ENCODE measurements at places on chromosomes 16 and 17.

- DNase-seq = no peak
These were observed 252.2 kb upstream of the TOX3 start for GRCh38 chr16:52799149-52799548.

GRCh38 chr16:31351942-31352325, 3.0 kb upstream of the ITGAX start:
- DNase-seq = no peak

DNA sequence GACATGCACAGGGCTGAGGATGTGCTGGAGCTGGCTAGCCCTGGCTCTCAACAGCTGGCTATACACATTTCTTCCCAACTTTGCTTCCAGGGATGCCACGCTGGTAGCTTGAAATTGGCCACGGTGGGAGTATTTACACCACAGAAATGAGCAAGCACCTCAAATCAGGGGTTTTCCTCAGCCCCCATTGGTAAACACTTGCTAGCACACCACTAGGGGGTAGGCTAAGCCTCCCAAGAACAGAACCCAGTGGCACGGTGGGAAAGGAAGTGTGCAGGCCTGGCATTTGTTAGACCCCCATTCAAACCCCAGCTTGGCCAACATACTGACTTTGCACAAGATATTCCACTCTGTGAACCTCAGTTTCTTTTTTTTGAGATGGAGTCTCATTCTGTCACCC, 12.9 kb downstream of the DRC3 start:
- DNase-seq = no peak

GRCh38 chr16:12900599-12901203, 697 bp upstream of the SHISA9 start:
- DNase-seq = peak; percentile 4
